NCI-H226 (cell line): ENCODE measurements at places on chromosomes 4 and X.

DNA sequence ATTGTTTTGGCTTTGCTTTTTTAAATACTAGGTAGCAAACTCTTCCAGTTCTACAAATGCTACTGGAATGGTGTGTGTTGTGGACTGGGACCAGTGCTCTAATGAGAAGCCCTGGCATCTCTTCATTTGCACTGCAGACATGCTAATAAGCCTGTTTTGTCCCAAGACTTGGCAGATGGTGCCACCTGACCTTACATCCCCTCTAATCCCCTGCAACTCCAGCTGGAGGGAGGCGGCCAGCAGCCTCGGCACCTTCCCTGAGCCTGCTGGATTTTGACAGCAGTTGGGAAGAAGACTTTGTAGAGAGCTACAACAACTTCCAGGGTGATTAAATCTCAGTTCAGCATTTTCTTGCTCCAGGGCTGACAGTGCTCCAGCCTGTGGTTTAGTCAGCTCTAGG, 200.0 kb downstream of the DCLK2 start:
- DNase-seq: no peak

DNA sequence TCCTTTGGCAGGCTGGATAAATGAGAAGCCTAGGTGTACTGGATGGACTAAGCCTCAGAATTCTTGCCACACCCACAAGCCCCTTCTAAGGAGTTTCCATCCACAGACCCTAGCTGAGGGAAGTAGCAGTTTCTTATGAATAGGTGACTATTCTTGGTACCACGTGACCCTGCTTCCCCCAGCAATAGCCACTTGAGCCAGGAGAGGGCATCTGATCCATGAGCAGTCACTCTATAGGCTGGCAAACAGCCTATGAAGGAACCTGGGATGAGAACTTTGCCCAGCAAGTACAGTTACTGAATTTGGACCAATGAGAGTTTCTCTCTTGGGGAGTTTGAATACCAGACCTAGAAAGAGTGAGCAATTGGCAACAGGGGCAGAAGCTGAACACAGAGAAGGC, 84.0 kb downstream of the RTL9 start:
- peak; percentile 18 for DNase-seq

- no peak for DNase-seq
These were observed 24.0 kb downstream of the GALNT7 start for GRCh38 chr4:173192375-173193162.

DNA sequence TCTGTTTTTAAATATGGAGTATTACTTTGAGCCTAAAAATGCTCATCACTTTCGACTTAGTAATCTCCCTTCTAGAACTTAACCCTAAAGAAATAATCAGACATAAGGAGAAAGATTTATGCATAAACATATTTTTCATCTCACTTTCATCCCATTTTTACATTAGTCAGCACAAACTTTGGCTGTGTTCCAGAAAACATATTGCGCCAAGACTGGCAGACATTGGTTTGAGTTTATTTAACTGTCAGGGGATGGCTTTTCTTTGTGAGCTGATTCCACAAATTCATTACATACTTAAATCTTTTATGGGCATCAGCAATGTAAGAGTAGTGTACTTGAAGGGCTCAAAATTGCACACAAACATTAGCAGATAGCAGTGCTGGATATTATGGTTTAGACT, 23.7 kb downstream of the MAOA start:
- peak; percentile 13 for DNase-seq

GRCh38 chrX:33447285-33447684, 235.9 kb upstream of the DMD start:
- no peak for DNase-seq

GRCh38 chr4:182842759-182843390, 74.3 kb downstream of the DCTD start:
- no peak for DNase-seq

GRCh38 chr4:40170588-40170987, 26.2 kb upstream of the RHOH start:
- DNase-seq: no peak

GRCh38 chr4:146401274-146401673, 120.5 kb downstream of the SLC10A7 start:
- no peak for DNase-seq

- no peak for DNase-seq
These were observed 521.0 kb upstream of the IGFBP7 start for GRCh38 chr4:57631147-57631546.

- DNase-seq: no peak
These were observed 2.6 kb upstream of the ATP6AP2 start for GRCh38 chrX:40578039-40578695.

DNA sequence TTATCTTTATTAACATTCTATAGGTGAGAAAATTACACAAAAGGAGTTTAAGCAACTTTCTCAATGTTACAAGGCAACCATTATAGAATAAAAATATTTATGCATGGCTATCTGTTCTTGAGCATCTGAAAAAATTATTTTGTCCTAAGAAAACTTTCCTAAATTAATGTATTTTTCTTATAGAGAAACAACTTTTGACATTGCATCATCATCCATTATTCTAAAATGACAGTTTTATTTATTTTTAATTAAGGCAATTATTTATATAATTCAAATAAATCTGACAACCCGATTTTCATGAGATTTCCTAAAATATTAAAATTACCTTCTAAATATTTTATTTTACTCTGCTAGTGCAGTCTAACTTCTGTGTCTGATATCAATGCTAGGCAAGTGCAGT, 4.8 kb downstream of the BTC start:
- no peak for DNase-seq

GRCh38 chr4:169124661-169125060, 114.6 kb upstream of the CBR4 start:
- no peak for DNase-seq

DNA sequence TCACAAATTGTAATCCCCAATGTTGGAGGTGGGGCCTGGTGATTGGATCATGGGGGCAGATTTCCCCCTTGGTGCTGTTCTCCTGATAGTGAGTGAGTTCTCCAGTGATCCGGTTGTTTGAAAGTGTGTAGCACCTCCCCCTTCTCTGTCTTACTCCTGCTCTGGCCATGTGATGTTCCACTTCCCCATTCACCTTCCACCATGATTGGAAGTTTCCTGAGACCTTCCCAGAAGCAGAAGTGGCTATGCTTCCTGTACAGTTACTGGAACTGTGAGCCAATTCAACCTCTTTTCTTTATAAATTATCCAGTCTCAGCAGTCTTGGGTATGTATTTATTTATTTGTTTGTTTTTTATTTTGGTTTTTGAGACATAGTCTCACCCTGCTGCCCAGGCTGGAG, 143.2 kb downstream of the CPE start:
- DNase-seq: no peak

GRCh38 chr4:39346856-39347519, 19.2 kb downstream of the RFC1 start:
- DNase-seq: no peak

DNA sequence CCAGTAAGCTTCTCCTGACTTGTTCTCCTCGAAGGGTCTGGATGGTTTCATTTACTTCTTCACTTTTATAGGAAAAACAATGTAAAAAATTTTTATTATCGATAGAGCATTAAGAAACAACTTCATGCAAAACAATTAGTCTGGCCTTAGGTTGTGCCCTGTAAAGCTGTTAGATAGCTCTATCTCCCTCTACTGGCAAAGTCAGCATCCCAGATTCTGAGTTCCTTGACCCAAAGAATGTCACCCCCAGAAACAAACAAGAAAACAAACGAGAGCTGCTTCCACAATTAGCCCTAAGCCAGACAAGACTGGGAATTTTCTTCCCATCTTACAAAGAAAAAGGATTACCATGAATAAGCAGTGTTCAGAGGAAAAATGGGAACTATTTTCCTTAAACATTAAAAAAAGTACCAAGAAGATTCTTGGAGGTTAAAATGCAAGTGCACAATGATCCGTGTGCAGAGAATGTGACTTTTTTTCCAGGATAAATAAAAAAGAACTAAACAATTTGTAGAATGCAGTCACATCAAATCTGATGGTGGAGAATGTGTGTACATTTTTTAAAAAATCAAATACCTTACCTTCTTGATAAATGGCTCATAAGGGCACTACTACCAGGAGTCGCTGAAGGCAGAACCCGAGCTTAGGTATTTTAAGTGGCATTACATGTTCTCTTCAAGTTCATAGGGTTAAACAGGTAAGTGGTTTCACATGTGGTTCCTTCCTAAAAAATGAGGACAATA, 293.2 kb downstream of the FBXO8 start:
- DNase-seq: no peak

DNA sequence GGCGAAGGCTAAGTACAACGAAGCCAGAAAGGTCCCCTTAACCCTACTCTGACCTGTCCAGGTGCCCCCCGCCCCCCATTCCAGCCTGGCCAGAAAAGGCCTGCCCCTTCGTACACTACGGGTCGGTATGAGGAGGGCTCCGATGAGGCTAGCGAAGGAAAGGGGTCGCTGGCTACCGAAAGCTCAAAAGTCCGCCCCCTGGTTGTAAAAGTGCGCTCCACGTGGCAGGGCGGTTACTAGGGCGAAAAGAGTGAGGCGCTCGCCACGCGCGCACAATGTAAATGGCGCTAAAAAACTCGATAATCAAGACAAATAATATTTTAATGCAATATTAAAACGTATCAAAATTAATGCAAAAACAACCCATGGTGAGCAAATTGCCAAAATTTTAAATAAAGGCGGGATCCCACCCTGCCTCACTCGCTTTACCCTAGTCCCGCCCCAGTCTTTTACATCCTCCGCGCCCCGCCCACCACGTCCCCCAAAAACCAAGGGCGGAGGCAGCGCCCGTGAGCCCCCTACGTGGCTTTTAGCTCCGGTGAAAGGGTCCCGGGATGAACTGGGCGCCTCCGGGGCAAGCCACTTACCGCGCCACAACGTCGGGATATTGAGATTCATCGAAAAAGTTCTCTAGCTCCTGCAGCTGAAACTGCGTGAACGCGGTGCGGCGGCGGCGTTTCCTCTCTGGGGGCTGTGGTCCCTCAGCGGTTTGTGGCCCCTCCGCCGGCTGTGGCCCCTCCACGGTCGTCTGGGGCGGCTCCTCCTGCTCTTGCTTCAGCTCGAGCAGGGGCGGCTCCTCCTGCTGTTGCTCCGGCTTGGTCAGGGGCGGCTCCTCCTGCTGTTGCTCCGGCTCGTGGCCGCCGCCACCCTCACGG, 929 bp downstream of the ESX1 start:
- no peak for DNase-seq

GRCh38 chr4:86484241-86484640, 109.9 kb upstream of the PTPN13 start:
- no peak for DNase-seq

- DNase-seq: no peak
These were observed 349.5 kb upstream of the CPXCR1 start for GRCh38 chrX:88397551-88397950.

GRCh38 chrX:14738643-14739042, 134.2 kb downstream of the FANCB start:
- no peak for DNase-seq

DNA sequence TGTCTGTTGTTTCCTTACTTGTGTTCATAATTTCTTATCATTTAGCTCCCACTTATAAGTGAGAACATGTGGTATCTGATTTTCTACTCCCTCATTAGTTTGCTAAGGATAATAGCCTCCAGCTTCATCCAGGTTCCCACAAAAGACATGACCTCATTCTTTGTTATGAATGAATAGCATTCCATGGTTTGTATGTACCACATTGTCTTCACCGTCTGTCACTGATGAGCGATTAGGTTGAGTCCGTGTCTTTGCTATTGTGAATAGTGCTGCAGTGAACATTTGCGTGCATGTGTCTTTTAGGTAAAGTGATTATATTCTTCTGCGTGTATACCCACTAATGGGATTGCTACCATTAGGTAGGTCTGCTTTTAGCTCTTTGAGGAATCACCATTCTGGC, 624.3 kb upstream of the EPHA5 start:
- DNase-seq: peak; percentile 46

DNA sequence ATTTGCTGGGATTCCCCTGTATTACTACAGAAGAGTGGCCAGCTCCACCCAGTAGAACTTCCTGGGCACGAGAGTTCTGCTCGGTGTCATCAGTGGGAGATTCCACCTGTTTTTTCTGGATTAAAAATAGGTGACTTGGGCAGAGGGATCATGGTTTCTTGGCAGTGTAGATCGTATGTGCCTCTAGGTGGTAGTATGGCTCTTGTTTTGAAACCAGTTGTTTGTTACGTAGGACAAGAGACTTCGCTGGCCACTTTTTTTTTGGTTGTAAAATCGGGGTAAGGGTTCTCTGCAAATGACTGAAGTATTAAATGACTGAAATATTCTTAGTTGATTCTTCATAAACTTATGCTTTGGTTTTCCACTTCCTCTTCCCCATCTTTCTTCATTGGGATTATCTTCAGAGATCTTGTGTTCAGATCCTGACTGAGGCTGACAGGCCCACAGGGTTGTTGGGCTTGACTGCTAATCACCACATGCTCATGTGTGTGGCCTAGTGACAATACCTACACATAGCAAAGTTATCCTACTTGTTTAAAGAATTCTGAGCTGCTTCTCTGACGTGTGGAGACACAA, 43.8 kb upstream of the WDR1 start:
- DNase-seq: no peak

GRCh38 chr4:81698538-81699296, 227.0 kb upstream of the RASGEF1B start:
- DNase-seq: no peak

DNA sequence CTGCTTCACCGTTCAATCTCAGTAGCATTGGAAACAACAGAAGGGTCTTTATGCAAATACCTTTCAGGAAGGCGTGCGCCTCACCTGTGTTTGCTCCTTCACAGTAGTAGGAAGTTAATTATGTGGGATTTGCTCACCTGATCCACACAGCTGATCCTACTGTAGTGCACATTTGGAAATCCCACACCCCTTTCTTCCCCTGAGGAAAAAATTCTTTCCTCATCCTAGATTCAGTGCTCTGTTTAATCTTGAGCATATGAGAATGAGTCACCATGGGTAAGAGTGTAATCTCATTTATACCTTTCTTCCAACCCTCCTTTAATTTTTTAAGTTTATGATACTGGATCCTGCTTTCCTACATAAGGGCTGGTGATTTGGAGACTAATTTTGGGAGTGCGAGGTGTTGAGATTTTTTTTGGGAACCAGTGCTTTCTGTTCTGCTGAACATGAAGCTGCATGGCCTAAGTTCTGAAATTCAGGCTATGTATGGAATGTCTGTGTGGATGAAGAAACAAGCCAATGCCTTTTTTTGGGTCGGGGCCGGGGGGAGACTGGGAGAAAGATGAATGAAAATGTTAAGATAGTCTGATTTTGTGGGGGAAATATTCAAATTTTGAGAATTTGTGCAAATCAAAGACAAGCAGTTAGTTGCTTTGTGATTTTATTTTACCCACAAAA, 19.0 kb downstream of the GAB1 start:
- peak; percentile 48 for DNase-seq

GRCh38 chr4:148633720-148634119, 191.5 kb upstream of the NR3C2 start:
- DNase-seq: no peak
